ENCODE measurements at places on chromosomes 13 and 19.

DNA sequence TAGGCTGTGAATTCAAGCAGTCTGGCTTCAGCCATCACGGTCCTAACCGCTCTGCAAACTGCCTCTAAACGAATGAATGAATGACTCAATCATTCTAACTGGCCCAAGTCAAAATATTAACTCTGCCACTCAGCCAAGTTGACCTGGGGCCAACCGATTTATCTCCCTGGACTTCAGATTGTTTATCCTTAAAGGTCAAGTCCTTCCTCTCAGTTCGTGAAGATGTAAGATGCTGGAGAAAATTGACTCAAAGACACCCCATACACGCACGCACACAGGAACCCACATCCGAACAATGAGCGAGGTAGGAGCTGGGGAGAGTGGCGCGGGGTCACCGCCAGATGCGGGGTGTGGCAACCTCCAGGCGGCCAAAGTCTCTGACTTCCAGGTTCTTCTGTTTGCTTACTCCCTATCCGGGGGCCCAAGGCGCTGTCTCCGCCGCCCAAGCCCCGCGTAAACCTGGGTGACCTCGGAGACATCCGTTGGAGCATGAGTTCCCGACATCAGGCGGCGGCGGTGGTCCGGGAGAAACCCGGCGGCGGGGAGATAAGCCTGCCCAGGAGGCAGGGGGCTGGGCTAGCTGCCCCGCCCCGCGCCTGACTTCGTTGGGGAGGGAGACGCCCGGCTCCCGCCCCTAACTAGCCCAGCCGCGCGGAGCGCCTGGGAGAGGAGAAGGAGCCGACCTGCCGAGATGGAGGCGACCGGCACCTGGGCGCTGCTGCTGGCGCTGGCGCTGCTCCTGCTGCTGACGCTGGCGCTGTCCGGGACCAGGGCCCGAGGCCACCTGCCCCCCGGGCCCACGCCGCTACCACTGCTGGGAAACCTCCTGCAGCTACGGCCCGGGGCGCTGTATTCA, at the start of gene CYP2S1:
CYP2S1 (plus strand) TSS at position 646 of the 856 bp plus-strand sequence; CDS start at position 692, 46 bp downstream.
- no peak for DNase-seq

GRCh38 chr13:52848455-52849195, at the start of gene PCDH8:
TSS of gene PCDH8 (minus strand) at chr13:52848640. CDS start at chr13:52848436, 204 bp downstream.
- no peak for DNase-seq

DNA sequence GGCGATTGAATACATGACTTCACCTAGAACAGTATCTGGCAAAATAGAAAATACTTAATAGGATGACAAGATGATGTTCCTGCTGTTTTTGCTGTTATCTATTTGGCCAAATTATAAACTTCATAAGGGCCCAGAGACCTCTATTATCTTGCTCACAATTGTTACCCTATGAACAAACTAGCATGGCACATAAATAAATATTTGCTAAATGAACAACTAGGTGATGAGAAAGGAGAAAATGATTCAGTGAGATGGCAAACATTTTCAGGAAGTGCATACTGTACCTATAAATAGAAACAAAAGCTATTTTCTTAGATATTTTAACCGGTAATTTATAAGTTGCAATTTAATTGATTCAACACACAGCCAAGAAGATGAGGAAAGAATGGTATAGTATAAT, 78.4 kb downstream of the FAM216B start:
- no peak for DNase-seq

DNA sequence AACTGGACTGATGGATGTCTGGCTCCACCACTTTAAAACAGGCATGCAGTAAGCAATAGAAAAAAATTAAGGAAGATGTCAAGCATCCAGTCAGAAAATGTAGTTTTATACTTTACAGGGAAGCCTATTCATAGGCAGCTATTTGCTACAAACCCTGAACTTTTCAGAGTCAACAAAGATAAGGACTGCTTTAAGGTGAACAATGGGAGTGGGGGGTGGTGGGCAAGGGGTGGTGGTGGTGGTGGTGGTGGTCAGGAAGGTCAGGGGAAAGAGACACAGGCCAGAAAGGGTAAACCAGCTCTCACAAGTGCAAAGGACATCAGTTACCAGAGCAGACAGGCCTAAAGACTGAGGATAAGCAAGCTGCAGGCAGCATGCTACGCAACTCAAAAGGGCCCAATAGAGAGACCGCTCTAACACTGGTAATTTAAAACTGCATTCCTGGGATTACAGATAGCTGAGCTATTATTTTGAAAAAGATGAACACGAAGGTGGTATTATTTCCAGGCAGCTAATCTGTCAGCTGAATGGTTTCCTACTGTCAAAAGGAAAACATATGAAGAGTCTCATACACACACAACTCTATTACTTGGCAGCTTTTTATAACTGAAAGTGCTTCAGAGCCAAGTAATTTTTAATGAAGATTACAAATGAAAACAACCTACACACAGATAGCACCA, 14.8 kb downstream of the BRD4 start:
- DNase-seq: no peak

DNA sequence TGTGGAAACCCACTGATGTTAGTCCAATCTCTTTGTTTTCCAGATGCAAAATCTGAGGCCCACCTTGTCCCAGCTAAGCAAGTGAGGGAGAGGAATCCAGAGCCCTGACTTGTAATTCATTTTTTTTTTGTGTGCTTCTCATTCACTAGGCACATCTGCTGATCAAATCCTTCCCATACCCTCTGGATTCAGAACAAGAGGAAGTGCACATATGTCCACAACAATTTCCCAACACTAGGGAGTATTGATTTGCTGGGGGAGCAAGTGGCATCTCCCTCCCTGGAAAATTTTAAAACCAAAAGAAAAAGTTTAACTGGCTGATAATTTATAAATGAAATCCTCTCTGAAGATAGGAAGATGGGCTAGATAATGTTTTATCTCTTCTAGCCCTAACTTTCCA, 94.6 kb upstream of the RFC3 start:
- no peak for DNase-seq

DNA sequence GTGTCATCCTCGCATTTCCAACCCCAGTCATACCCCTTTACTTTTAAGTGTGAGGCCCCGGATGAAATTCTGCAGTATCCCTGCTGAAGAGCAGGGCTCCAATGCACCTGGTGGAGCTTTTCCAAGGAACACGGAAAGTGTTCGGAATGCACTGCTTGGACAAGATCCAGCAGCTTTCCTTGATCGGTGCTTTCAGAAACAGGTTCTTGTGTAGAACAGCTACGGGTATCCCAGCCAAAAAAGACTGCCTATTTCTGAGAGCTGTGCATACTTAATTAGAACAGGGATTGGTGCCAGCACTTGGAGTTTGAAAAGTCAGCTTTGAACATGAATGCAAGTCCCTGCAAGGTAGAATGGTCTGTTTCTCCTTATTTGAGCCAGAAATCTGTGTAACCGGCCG, 87.2 kb upstream of the C1QTNF9B start:
- DNase-seq: no peak

GRCh38 chr13:96903085-96903484, 91.2 kb downstream of the OXGR1 start:
- DNase-seq: no peak

DNA sequence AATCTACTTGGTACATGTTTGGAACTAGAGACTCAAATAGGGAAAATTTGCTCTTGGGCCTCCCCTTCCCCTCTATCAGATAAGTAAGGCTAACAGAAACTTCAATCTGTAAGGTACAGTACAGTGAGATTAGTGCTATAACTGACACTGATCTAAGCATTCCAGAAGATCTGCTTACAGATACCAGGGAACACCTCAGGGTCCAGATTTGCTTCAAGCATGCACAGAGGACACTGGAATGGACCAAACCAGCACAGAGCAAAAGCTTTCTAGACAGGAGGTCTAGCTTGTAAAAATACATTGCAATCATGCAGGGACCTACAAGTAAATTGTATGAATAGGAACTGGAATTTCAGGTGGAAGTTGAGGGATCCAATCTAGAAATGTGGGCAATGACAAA, 16.4 kb downstream of the DIAPH3 start:
- DNase-seq: no peak

GRCh38 chr19:18340990-18341868, 831 bp downstream of the PGPEP1 start:
- DNase-seq: peak; percentile 35

- no peak for DNase-seq
Observed at GRCh38 chr19:10408511-10409283, 5.4 kb upstream of the CDC37 start.

DNA sequence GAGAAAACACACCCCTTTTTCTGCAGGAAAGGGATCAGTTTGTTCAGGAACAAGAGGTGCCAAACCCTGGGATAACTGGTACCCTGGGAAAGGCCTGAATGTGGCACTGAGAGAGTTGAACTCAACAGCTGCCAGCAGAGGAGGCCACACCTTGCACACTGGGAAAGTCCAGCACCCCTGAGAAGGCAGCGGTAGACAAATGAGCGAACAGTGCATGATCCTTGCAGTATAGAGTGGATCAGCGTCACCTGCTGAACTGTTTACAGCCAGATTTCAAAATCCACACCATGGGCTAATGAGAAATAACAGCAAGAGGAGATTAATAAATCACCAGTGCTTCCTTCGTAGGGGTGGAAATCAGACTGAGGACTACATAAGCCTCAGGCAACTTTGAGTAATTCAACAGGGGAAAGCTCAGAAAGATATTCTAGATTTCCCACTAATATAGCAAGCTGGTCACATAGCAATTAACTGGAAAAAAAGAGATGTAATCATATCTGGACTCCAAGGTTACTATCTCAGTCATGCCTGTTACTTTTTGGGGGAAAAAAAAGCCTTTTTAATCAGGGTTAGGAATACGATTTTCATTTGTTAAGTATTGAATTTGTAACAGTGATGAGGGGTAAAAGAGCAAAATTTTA, 52.0 kb downstream of the DCT start:
- no peak for DNase-seq

DNA sequence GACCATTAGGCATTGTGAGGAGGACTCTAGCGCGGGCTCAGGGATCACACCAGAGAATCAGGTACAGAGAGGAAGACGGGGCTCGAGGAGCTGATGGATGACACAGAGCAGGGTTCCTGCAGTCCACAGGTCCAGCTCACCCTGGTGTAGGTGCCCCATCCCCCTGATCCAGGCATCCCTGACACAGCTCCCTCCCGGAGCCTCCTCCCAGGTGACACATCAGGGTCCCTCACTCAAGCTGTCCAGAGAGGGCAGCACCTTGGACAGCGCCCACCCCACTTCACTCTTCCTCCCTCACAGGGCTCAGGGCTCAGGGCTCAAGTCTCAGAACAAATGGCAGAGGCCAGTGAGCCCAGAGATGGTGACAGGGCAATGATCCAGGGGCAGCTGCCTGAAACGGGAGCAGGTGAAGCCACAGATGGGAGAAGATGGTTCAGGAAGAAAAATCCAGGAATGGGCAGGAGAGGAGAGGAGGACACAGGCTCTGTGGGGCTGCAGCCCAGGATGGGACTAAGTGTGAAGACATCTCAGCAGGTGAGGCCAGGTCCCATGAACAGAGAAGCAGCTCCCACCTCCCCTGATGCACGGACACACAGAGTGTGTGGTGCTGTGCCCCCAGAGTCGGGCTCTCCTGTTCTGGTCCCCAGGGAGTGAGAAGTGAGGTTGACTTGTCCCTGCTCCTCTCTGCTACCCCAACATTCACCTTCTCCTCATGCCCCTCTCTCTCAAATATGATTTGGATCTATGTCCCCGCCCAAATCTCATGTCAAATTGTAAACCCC, 2.8 kb upstream of the CEACAM5 start:
- DNase-seq: no peak

DNA sequence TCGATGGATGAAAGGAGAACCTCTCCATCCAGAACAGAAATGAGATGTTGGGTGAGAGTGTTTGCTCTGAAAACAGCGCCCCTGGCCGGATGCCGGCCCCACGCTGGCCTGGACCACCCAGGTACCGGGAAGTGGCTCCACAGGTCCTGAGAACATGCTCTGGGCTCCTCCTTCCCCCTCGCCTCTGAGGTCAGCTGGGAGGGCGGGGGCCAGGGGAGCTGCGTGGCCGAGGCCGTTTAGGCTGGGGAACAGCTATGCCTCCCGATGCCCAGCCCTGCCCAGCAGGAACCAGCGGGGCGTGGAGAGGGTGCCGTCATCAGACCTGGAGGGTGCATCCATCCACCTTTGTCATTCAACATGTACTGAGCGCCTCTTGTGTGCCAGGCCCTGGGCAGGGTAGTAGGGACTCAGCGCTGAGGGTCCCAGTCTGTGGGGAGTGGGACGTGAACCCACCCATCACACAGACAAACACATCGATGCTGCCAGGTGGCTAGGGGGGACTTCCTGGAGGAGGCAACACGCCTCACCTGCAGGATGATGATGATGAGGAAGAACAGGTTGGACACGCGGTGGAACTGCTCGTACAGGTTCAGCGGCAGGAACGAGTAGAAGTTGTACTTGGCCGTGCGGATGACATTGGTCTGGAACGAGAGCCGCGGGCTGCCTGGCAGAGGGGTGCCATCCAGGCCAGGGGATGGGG, 4.2 kb downstream of the ATP8B3 start:
- no peak for DNase-seq

GRCh38 chr13:23777575-23777870, 111.7 kb downstream of the MIPEP start:
- no peak for DNase-seq

- DNase-seq: no peak
Observed at GRCh38 chr13:59094181-59094580, 1069.5 kb downstream of the DIAPH3 start.

- no peak for DNase-seq
Observed at GRCh38 chr13:37701306-37701705, 102.7 kb upstream of the POSTN start.

- no peak for DNase-seq
Observed at GRCh38 chr13:71477735-71478134, 389.3 kb downstream of the DACH1 start.
